ENCODE measurements at places on chromosomes 7 and 10.
A peak's percentile ranks its signal among the peaks of the same experiment; 100 is the strongest.

DNA sequence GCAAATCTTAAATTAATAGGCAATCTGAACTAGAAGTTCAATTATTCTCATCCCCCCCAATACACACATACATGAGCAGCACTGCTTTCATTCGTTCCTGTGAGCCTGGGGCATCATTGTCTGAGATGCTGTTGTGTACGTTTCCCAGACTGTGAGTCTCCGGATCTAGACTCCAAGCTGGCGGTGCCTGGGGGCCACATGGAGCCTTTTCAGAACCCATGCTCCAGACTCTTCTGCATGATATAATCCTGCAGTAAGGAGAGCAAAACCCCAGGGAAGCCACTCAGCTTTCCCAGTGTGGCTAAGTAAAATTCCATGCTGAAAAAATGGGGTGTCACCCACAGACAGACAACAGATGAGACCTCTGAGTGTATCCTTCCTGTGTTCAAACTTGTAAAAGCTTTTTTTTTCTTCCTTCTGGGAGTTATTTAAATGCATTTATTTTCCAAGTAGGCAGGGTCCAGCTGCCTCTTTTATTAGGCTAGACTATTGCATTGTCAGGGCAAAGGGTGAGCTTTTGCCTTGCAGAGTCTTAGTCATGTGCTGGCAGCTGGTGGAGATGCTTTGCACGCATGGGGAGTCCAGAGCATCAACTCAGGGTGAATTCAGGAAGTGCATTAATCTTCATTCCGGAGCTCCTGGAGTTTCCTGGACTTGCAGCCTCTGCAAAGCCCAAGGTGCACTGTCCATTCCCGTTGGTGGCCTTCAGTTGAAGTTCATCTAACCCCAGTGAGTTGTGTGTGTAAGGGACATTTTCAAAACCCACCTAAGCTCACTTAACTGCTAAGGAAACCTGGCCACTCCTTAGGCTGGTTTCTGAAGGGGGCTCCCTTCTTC, 185.7 kb upstream of the ADO start:
- DNase-seq = peak; percentile 24

DNA sequence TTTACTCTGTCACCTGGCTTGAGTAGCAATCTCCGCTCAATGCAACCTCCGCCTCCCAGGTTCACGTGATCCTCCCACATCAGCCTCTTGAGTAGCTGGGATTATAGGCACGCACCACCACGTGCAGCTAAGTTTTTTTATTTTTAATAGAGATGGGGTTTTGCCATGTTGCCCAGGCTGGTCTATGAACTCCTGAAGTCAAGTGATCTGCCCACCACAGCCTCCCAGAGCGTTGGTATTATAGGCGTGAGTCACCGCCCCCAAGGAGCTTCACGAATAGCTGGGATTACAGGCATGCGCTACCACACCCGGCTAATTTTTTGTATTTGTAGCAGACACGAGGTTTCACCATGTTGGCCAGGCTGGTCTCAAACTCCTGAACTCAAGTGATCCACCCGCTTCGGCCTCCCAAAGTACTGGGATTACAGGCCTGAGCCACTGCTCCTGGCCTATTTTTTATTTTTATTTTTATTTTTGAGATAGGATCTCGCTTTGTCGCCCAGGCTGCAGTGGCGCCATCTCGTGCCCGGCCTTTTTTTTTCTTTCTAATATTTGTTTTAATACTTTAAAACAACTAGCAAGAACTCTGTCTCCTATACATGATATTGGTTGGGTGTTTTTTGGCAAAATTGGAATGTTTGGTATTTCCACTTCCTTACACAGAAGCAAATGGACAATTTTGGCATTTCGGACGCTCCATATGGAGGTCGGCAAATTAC, 1.1 kb downstream of the EFCAB10 start:
- no peak for DNase-seq

DNA sequence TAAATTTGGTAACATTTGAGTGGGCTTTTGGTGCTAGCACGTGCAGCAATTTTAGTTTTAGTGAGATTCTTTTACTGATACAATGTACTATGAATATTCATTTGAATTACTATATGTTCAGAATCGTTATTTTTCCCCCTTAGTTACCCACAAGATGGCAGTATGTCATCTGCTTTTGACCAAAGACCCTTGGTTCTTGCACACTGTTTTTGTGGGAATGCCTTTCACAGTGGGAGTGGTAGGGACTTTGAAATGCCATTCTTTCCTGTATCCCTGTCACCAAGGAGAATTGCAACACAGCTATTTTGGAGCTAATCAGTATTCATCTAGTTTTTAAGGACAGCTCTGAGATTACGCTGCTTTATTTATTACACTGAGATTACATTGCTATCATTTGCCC, 40.6 kb downstream of the SEC23IP start:
- DNase-seq = peak; percentile 12

DNA sequence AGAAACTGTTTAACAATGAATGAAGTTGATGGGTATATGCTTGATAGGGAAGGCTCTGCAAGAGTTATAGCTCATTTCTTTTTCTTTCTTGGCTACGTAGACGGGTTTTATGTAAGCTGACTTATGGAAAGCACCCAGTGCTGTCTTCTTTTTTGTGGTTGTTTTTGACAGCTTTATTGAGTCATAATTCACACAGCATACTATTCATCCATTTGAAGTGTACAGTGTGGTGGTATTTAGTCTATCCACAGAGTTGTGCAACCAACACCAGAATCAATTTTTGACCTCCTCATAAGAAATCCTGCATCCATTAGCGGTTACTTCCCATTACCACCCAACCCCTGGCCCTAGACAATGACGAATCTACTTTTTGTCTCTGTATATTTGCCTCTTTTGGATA, 240.6 kb upstream of the KIAA1217 start:
- DNase-seq = no peak

- no peak for DNase-seq
Measured at GRCh38 chr7:51132661-51133060, 183.9 kb downstream of the COBL start.

DNA sequence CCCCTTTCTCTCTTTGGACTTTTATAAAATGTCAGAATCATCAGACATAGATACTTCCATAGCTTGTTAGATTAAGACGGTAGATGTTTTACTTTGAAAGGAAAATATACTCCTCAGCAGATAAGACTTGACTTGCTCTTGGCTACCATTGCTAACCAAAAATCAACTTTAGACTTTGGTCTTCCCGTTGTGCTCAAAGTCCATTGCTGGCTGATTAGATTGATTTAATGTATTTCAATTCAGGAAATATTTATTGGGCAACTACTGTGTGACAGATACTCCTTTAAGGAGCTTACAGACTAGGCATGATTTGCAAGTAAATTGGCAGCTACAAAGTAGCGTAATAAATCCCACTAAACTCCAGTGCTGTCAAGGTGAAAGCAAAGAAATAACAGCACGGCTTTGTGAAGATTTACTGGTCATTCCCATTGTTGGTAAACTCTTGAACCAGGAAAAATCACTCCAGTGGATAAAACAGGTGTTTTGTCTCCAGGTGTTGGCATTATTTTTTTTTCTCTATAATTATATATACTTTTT, 95.7 kb upstream of the ARMC3 start:
- DNase-seq = no peak

DNA sequence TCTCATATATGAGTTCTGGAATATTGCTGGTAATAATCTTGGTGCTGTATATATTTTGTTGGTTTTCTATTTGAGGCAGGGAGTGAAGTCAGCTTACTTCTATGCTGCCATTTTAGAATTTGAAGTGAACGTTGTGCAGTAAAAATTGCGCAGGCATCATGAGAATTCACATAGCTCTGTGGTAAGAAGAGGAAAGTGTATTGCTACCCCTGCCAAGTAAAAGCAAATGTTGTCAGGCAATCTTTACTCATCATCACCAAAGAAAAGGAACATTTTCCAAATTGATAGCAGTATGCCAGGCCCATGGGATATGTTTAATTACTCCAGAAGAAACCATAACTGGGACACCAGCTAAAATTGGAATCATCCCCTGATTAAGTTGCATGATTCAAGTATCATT, 13.4 kb downstream of the FEZF1 start:
- no peak for DNase-seq

GRCh38 chr10:97713826-97714400, 383 bp downstream of the MARVELD1 start:
- DNase-seq = peak; percentile 82

- no peak for DNase-seq
Measured at GRCh38 chr7:111038185-111038584, 52.7 kb upstream of the LRRN3 start.

- no peak for DNase-seq
Measured at GRCh38 chr7:96080027-96080426, 241.9 kb downstream of the SLC25A13 start.

GRCh38 chr10:119640875-119641526, 10.2 kb upstream of the BAG3 start:
- DNase-seq = no peak

DNA sequence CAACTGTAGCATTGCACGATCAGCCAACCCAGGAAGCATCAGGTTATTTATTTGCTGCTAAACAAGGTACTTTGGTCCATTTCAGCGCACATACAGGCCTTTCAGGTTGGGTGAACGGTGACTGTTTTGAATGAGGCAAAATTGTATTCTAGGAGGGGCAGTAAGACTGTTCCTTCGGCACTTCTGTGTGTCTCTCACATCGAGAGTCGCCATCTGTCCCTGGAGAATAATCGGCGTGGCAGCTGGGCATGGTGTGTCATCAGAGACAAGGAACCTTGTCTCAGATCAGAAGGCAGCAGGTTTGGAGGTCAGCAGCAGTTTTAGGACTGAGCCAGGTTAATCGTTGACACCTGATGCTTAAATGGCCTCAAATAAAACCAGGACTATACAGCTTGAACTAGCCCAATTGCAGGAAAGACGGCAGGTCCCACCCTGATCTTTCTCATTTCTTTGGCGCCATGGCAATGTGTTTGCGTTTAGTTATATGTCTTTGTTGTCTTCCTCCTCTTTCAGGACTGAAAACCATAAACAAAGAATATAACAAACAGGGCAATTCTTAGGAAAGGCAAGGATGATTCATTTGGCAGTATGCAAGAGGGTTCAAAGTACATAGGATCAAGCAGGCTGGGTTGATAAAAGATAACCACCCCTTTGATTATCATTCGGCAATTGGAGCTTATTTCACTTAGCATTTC, 92.0 kb upstream of the PRR15 start:
- DNase-seq = no peak

DNA sequence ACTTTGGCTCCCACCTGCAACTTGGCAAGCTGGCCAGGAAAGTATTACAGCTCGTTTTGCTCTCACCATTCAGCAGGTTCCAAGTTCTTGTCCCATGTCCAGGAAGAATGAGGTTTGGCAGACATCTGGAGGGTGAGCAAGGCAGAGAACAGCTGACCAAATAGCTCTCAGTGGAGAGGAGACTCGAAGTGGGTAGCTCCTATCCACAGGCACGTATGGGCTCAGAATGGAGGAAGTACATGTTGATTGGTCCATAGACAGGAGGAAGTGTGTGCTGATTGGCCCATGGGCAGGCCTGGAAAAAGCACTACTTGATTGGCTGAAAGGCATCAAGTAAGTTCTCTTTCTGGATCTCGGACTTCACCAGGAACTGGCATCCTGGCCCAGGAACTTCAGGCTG, 3.0 kb upstream of the NCAPG2 start:
- no peak for DNase-seq

DNA sequence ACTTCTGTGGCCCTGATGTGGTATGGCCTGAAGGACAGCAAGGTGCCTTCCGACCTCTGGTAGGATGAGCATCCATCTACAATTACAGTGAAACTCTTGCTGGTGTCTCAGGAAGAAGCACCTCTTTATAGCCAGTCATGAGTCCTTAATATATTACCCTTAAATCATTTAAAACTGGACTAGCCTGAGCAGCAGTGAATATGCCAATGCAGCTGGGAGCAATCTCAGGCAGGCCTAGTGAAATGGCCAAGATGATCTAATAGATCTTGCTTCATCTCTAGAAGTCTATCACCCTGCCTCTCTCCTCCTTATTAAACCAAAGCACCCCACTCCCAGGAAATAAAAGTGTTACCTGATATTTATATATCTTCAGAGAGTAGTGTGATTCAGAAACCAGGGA, 66.7 kb upstream of the SORCS3 start:
- DNase-seq = no peak

- DNase-seq = no peak
Measured at GRCh38 chr10:10612151-10612550, 405.5 kb upstream of the CELF2 start.

DNA sequence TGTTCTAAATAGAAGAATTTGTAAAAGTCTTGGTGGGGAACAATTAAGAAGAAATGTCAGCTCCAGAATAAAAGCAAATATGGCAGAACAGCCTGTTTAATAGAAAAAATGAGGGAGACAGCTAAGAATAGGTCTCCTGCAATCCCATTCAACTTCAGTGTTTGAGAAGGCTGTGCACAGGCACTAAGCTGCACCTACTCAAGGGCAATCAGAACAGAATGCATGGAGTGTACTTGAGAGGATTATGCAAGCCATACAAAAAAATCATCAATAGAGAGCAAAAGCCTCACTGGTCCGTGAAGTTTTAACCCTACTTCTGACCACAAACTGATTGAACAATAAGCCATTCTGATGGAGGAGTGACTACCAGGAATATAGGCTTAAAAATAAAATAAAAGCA, 690.7 kb upstream of the PCDH15 start:
- no peak for DNase-seq

- no peak for DNase-seq
Measured at GRCh38 chr7:5001911-5002310, 42.9 kb upstream of the MMD2 start.

DNA sequence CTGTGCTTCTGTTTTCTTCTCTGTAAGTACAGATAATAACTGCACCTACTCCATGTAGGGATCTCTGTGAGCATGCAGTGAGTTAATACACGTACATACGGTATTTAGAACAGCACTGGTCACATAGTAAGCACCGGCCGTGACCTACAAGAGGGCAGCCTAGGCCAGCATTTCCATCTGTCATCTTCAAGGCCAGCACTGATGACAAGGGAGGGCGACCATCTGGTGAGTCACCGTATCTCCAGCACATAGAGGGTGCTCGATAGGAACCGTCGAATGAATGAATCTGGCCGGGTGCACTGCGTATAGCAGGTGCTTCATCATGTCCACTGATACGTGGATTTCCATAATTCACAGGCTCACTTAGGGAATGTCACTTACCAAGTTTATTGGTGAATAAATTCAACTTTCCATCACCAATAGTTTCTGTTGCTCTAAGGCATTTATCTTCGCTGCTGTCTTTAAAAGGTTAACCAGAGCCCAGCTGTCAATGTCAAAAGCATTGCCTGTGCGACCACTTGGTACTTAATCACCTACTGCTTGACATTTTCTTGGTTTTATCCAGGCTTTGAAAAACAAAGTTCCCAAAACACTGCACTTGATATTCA, 8.3 kb downstream of the NOD1 start:
- no peak for DNase-seq

DNA sequence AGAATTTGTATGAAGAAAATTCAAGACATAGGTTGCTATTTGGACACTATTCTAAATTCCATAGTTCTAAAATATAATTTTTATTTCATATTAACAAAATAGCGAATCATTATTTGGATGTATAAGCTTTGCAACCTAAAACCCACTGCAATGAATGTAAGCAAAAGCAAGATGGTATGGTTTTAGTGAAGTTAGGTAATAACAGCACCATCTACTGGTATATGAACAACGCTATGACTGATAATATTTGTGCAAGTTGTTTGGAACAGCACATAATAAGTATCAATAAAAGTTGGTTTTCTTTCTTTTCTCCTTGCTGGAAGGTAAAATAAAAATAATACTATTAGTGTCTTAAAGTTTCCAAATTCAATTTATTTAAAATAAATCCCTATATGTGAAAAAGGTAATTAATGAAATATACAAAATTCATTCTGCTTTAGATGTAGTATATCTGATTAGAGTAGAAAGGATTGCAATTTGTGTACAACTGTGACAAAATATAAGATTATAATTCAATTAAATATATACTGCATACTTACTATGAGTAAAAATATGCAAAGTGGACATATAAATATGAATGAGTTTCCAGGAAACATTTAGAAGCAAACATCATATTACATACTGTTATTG, 79.0 kb upstream of the LSM8 start:
- peak; percentile 52 for DNase-seq
